ENCODE measurements at places on chromosomes 12 and 14.

GRCh38 chr14:20742132-20742531 lies 3.6 kb upstream of the EDDM3A start:
- no peak for DNase-seq

- no peak for DNase-seq
Observed at GRCh38 chr12:56628671-56629458, 1.3 kb downstream of the BAZ2A start.

- no peak for DNase-seq
Observed at GRCh38 chr12:108596854-108597558, 878 bp downstream of the TMEM119 start.

DNA sequence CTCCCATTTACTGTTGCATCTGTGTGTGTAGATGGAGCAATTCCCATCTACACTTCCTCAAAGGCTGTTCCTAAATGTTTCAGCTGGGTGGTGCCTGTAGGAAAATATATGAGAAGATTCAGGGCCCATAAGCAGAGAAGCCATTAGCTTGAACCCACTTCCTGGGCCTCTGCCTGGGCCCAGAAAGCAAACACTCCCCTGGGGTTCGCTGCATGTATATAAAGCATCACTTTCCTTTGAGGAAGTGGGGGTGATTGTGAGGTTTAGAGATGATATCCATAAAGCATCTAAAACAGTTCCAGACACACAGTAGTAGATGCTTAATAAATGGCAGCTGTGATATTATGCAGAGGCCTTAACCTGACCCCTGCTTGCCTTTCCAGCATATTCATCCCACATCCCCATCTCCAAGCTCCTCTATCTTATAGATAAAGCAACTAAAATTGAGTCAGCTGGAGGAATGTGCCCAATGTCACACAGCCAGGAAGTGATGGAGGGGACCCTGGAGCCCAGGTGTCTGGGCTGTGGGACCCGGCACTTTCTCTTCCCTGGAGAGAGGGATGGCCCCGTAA lies 280.0 kb upstream of the CRY1 start:
- no peak for DNase-seq

- DNase-seq: no peak
Observed at GRCh38 chr12:116582610-116583009, 23.4 kb downstream of the MAP1LC3B2 start.

GRCh38 chr12:28536088-28536487 lies 345.8 kb downstream of the CCDC91 start:
- no peak for DNase-seq
